ENCODE measurements at places on chromosomes 4 and X. TPM values are rescaled to one million over a fixed set of nuclear protein-coding genes. Genes with fewer than 3 reads are reported as not detected.

- no peak for DNase-seq
Observed at GRCh38 chrX:124940531-124940930, 379.1 kb upstream of the TEX13C start.

DNA sequence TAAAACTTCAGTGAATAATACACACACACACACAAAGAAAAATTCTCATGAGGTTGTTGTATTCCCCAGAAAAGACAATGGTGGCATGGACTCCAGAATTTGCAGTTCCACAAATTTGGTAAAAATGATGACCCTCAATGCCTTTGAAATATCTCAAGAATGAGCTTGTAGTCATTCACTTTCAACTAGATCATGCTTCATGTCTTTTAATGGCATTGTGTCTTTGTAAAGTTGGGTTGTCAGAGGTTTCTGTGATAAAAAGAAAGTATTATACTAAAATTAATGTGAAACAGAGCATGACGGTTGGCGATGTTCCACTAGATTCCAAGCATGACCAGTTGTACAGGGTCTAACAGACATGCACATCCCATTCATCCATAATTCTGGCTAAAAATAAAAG lies 685.0 kb upstream of the FRG1 start:
- DNase-seq: no peak

DNA sequence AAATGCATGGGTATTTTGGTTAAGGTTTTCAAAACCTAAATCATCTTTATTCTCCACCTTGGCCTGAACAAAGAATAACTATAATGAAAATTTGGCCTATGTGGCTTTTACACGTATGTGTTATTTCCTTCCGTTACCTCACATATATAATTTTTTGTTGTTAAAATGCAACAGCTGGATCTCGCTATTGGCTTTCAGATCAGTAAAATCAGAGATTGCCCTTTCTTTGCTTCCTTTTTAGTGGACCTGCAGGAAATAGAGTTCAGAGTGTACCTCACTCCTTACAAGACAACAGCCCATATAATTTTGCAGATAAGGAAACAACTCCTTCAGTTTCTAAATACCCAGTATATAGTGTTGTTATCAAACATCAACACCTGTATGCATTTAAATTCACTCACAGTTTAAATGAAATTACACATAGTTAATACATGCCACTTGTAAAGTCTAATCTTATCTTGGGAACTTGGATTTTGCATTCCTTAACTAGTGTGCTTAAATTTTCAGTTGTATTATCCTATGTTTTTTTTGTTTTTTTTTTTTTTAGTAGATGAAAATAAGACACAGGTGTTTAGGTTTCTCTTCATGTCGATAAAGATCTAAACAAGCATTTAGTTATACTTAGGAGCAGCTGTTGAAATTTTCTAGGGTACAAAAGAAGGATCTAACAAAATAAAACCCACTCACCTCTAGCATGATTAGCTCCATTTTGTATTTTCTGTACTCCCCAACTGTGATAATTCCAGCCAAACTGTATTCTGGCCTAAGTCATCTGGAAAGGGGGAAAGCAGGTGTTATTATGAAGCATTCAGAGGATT lies 96.2 kb upstream of the SPRY1 start:
- DNase-seq: no peak

DNA sequence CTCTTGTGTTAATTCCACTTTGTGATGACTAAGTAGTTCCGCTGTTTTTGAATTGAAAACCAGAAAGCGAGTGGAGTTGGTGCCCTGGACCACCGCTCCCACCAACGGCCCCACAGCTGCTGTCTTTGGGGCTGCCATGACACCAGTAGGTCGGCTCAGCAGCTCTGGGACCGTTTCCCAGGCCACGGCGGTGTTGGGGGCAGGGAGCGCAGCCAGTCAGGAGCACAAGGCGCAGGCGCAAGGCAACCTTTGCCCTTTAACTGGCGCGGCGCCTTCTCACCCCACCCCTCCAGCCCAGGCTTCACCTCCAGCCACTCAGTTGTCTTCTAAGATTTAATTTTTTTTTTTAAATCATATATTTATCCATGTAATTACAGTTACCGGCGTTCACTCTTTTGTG lies at the start of gene GK2:
Gene GK2 (minus strand): TSS at position 166 of the 400 bp plus-strand sequence. CDS start 28 bp downstream, at position 138.
- peak; percentile 75 for DNase-seq

DNA sequence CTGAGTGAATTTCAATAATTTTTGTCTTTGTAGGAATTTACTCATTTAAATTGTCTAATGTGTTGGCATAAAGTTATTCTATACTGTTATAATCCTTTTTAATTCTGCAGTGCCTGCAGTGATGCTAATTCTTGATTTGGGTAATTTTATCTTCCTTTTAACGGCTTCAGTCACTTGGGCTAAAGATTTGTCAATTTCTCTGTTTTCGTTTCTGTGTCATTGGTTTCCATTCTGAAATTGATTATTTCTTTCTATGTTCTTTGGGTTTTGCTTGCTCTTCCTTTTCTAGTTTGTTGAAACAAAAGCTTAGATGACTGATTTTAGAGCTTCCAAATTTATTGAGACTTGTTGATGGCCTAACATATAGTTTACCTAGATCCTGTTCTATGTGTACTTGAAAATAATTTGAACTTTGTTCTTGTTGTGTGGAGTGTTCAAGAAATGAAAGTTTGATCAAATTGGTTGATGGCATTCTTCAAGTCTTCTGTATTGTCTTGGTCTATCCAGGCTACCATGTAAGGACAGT lies 89.4 kb downstream of the TNIP2 start:
- no peak for DNase-seq

MFAP3L gene
- total RNA-seq: 41.4 TPM

PPEF2 gene
- total RNA-seq: 0.50 TPM

Measured in testis (tissue), 5 donors.